ENCODE measurements at places on chromosomes 11 and 22.

GRCh38 chr11:57513911-57514537 lies 1.5 kb downstream of the SLC43A1 start:
- H3K27me3 ChIP-seq, result no peaks in the 10 kb centered on the region
- H3K36me3 ChIP-seq, result peaks cover 6% of the 10 kb centered on the region
- peak overlapping the region; percentile 99 for H3K4me3 ChIP-seq
- peak overlapping the region; percentile 98 for H3K27ac ChIP-seq
- H3K4me1 ChIP-seq, result peaks cover 36% of the 10 kb centered on the region
- peak; percentile 62 for DNase-seq

DNA sequence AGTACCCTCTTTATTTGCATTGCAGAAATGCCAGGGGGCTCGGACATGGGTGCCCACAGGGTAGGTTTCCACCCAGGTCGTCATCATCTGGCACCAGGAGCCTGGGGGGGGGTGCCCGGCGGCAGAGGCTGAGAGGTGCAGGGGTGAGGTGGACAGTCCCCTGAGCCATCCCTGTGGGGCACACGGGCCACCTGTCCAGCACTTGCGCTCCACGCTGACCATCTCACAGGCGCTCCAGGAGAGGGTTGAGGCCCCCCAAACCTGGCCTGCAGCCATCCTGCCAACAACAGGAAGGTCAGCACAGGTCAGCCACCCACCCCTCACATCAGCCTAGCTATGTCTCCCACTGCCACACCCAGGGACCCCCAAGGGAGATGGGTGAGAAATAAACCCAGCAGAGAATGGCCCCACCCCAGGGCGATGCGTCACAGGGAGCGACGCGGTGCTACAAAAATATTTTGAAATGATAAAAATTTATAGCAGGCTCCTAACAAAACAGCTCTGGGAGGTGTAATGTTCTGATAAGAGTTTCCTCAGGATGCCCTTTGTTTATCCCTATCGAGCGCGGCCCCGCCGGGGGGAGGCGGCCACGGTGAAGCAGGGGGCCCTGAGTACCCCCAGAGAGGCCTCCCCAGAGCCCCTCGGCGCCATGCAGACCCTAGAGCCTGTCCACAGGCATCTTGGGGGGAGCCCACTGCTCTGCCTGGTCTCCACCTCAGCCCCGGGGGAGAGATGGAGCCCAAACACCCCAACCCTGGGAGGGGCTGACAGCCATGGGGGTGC lies 21.0 kb upstream of the GNB1L start:
- no peaks in the 10 kb centered on the region for H3K36me3 ChIP-seq
- no peak overlapping the region for H3K27ac ChIP-seq
- peak; percentile 23 for DNase-seq
- H3K4me3 ChIP-seq, result no peak overlapping the region

DNA sequence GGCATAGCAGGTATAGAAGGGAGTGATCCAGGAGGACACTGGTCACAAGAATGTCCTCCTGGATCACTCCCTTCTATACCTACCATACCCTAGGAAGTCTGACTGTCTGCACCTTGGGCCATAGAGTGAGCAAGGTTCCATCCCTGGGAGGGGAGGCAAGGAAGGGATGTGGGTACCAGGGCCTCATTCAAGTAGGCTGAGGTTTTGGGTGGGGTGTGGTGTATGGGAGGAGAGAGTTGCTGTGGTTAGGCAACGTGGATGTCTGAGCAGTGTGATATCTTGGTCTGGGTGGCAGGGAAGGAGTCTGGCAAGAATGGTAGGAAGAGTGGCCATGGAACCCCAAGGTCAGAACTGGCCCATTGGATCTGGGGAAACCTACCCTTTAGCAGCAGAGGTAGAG lies 13.2 kb downstream of the PPFIBP2 start:
- peaks cover 3% of the 10 kb centered on the region for H3K27me3 ChIP-seq
- H3K36me3 ChIP-seq, result peaks cover 16% of the 10 kb centered on the region
- peak overlapping the region; percentile 71 for H3K4me3 ChIP-seq
- peak; percentile 59 for DNase-seq

GRCh38 chr11:119432484-119433357 lies 9.7 kb upstream of the THY1 start:
- H3K27ac ChIP-seq, result no peak overlapping the region
- H3K4me3 ChIP-seq, result no peak overlapping the region
- no peak for DNase-seq
- peaks cover 27% of the 10 kb centered on the region for H3K27me3 ChIP-seq
- no peaks in the 10 kb centered on the region for H3K4me1 ChIP-seq

DNA sequence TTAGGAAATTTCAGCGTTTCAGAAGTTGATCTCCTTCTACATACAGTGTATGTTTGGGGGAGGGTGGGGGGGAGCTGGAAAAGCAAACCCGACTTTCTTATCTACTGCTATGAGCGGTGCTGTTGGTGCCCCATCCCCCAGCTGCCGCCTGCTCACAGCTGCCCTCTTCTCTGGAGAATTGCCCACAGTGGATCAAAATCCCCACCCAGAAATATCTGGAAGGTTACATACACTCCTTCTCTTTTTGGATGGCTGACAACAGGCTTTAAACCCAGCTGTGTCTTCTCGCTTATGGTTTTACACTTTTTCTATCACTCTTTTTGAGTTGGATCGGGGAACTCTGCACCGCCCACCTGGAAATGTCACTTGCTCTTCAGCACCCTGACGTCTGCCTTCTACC lies 56.4 kb downstream of the DHCR7 start:
- H3K27ac ChIP-seq, result no peak overlapping the region
- H3K36me3 ChIP-seq, result no peaks in the 10 kb centered on the region
- H3K4me3 ChIP-seq, result no peak overlapping the region
- H3K27me3 ChIP-seq, result peaks cover 4% of the 10 kb centered on the region
- no peaks in the 10 kb centered on the region for H3K4me1 ChIP-seq
- DNase-seq, result no peak
